Stimulated activated CD8-positive, alpha-beta memory T cell treated with anti-CD3 and anti-CD28 coated beads, Interleukin-7, amount 100 ng/mL, for 24 hours (primary cell): ENCODE measurements at places on chromosomes 5 and 9.

DNA sequence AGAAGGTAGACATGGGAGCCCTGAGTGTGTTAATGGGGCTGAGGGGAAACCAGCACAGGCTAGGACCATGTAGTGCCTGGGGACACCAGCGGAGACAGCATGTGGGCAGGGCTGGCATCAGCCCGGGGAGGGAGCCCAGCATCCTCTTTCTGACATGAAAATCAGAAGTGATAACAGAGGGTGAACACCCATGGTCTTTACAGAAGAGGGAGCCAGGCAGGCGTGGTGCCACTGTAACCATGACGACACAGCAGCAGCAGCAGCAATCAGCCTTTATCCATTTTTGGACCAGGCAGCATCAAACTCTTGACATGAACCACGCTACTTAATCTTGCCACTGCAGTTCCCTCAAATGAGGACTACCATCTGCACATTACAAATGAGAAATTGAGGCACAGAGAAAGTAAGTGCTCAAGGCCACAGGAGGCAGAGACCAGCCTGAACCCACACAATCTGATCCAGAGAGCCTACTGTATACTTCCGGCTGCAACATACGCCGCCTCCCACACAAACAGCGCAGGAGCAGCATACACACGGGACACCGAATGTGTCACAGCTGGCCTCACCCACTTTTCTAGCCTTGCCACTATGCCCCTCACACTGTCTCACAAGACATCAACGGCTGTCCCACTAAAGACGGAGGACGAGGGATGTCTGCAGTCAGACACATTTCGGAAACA is 23.8 kb downstream of the CAMSAP1 start:
- DNase-seq = no peak

GRCh38 chr9:70168521-70168920 is 90.3 kb upstream of the SMC5 start:
- no peak for DNase-seq

- DNase-seq = no peak
These were observed 605.4 kb downstream of the DNAH5 start for GRCh38 chr5:13339093-13339492.

DNA sequence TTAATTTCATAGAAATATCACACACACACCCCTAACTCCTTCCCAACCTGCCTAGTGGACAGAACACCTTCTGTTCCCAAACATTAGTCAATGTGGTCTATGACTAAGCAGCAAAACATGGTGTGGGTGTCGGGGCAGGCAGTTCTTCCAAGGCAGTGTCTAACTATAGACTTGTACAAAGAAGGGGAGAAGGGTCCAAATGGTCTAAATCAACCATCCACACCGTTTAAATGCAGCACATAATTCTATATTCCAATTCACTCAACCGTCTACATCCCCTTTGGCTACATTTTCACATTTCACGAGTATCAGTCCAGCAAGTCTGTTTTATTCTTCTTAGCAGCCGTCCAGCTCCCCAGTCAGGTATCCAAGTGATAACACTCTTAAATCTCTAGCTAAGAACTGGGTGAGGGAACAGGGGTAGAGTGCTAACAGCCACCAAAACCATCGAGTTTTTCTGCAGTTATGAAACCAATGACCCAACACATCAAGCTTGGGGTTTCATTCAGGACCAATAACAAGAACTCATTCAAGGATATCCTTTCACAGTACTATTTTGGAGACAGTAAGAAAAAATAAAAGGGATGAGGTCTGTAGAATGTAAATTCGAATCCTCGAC is 3.3 kb downstream of the ZNF608 start:
- no peak for DNase-seq

DNA sequence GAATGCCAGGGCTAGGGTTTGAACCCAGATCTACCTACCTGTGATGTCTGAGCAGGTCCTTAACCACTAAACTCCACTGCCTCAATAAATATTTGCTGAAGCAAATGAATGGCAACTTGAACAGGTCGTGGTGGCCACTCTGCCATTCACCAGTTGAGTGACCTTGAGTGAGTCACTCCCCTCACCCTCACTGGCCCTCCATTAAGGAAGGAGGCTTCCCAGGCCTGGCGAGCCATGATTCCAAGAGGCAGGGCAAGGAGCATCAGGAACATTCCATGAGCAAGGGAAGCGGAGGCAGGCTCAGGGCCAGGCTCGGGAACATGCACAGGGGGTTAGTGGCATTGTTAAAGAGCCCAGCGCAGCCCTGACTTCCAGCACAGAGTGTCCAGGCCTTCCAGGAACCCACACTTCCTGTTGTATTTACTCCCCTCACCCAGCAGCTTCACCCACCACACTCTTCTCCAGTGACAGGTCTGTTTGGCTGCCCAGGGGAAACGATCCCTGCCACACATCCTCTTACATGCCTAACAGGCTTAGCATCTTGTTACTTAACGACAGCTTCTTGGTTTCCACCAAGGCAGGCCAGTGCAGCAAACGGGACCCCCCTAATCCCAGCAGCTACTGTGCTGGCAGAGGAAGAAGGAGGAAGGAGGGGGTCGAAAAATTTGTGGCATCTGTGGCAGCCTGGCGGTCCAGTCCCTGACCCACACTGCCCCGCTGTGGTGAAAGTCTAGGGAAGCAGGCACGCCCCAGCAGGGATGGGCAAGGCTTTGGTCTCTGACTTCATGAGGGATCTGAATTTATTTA is 43.7 kb upstream of the TTC1 start:
- DNase-seq = no peak

GRCh38 chr5:32536246-32536645 is 49.1 kb upstream of the SUB1 start:
- DNase-seq = no peak

DNA sequence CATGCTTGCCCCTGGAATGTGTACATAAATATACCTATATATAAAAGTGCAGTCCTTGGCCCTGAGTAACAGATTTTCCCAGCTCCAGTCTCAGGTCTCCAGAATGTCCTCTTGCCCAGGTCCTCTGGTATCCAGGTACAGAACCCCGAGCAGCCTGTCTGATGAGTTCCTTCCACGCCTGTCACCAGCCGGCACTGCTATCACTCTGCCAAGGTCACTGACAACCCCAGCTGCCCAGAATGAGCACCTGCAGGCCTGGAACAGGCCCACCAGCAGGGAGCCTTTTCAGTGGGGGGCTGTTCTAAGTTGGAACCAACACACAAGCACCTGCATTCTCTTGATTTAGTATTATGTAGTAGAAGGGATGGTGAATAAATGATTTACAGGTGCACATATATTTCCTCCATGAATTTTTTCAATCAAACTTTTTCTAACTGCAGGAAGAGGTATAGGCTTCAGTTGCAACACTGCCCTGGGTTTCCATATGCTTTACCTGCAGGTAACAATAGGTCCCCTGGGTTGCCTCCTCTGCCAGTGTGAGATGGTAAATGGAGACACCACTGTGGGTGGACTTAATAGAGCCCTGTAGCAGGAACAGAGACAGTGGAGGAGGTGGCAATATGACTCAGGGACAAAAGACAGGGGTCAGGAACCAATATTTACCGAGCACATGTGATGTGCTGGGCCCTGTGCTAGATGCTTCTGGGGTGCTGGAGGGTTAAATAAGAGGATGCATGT is 291.9 kb downstream of the SPOCK1 start:
- DNase-seq = no peak

GRCh38 chr5:57938174-57938557 is 455.6 kb upstream of the ACTBL2 start:
- DNase-seq = no peak

GRCh38 chr9:105024529-105024928 is 96.6 kb upstream of the ABCA1 start:
- DNase-seq = no peak

GRCh38 chr9:129595903-129596540 is 24.9 kb downstream of the C9orf50 start:
- no peak for DNase-seq

DNA sequence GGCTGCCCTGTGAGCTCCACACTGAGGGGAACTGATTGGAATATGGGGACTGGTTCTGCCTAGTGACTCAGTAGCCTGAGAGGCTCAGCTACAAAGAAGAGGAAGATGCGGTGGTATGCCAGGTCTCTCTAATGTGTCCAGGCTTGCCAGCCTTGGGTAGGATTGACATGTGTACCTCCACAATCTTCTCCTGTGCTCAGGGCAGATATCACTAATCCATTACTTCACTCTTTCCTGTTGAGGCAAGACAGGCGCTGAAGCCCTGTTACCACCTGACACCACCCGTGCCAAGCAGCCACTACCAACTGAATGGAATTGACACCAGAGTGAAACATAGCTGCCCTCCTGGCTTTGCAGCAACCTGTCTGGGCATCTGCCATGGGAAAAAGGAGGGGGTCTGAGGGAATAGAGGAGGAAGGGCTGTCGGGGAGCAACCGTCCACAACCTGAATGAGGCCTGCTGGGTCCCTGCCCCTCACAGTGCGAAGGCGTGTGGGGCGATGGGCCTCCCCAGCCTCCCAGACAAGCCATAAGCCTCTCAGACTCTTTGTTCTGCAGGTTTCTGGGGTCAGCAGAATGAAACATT is 114.7 kb upstream of the CXCL14 start:
- DNase-seq = no peak

- DNase-seq = no peak
These were observed 551.5 kb upstream of the TLE4 start for GRCh38 chr9:79020276-79020675.

DNA sequence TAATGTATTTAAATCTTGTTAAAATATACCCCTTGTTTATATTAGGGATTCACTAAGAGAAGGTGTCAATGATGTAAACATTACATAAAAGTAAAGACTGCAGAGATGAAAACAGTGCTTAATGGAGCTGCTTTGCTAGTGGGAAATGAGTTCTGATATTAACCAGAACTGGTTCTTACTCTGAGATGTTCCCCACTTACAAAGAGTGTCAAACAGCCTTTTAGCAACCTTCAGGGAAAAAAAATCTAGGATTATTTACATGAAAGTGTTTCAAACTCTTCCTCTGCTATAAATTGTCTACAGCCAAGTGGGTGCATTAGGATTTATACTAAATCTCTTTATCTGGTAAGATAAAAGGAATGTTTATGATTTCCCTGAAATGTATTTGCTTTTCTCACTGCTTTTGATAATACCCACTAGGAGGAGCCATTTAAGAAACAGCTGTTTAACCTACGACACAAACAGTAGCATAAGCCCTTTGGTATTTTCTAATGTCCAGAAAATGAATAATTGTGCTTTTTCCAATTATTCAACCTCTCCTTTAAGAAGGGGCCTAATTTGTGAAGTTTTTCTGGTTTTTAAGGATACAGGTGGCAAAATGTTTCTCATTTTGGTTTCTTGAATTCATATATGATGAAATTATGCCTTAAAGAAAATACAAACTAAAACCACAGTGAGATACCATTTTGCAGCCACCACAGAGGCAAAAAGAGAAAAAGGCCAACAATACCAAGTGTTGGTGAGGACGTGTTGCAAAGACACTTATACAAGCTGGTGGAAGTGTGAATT is 186.3 kb downstream of the TLE4 start:
- DNase-seq = no peak
